ENCODE measurements at places on chromosomes 5 and 9.

DNA sequence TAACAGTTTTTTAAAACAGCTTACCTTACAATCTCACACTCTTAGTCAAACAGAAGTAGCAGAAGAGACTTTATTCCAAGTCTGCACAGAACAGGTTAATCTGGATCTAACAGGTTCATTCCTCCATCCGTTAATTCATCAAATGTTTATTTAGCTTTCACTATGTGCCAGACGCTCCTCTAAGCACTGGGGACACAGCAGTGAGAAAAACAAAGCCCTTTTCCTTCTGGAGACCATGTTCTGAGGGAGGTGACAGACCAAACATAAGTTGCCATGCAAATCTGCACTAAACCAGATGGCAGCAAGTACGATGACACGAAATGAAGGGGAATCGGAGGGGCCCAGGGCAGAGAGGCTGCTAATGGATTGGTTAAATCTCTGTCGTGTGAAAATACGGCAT, 17.1 kb upstream of the GLIPR2 start:
- no peak for DNase-seq

DNA sequence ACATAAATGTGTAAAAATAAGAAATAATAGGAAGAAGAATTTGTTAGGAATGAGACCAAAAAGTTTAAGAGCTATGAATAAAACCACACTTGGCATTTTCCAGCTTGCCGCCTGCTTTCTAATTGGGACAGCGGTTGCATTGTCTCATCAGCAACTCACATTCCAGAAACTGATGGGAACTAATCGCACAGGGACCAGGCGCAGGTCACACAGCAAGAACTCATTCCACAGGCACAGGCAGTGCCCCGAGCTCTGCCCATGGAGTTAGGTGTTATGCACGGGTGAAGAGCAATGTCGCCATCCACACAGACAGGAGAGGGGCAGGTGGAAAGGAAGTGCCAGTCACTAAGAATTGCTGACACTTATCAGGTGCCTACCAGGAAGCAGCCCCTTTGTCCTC, 279.9 kb downstream of the NSG2 start:
- no peak for DNase-seq

- no peak for DNase-seq
These were observed 3.6 kb downstream of the IQGAP2 start for GRCh38 chr5:76406673-76407072.

- DNase-seq: no peak
These were observed 55.6 kb upstream of the ASTN2 start for GRCh38 chr9:117470455-117470854.

DNA sequence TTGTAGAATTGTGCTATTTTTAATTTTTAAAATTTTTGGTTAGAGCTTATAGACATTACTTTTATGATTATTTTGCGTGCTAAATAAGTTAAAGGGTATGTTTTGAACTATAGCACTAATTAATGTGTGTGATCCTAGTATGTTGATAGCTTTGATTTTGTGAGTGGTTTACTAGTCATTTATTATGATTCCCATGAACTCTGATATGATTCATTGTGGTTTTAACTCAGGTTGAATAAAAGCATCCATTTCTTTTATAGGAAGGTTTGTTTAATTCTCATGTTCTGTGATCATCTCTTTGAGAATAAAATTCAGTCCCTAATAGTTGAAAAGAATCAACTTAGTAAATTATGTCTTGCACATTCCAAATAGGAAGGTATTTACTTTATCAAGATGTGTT, 22.5 kb downstream of the C5orf22 start:
- DNase-seq: no peak

DNA sequence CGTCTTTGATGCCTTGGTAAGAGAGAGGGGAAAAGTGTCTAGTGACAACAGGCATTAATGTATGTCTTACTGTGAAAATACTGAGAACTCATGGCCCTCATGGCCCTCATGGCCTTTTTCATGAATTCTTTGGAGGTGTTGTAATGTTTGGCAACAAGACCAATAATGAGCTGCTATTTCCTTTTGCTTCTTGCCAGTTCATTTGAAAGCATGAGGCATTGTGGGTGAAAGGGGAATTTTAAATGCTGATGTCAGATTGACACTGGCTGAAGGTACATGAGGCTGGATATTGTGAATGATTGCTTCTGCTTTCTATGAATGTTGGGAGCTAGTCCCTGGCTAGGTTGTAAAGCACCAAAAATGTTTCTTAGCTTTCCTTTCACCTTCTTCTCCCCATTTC, 79.2 kb downstream of the DOCK2 start:
- no peak for DNase-seq

DNA sequence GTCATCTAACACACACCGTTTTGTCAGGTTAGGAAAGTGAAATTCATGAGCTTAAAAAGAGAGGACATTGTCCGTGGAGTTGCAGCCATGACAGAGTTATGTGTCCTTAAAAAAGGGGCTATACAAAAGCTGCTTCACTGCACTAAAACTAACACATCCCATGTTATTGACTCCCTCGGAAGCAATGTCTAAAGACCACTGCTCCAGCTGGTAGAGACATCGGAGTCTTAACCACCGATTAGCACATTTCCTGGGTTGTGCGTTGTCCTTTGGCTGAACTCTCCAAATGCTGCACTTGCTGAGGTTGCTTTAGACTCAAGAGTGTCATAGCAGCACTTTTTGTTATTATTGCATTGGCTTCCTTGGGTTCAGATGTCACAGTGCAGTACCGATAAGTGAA, 128.3 kb upstream of the C9orf72 start:
- no peak for DNase-seq

- DNase-seq: no peak
These were observed 48.8 kb downstream of the CEMIP2 start for GRCh38 chr9:71719562-71719961.

DNA sequence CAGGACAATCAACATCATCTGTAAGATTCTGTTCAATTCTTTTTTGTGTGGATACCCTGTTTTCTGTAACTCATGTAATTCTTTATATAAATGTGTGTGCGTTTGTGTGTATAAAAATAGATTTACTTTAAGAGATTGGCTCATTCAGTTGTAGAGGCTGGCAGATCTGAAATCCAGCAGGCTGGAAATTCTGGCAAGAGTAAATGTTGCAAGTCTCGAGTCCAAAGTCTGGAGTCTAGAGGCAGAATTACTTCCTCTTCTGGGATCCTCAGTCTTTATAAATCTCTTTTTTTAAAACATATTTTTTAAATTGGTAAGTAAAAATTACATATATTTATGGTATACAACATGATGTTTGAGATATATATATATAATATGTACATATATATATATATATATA, 202.1 kb upstream of the TMEM161B start:
- no peak for DNase-seq

GRCh38 chr9:128909859-128910258, 10.9 kb upstream of the PHYHD1 start:
- no peak for DNase-seq

DNA sequence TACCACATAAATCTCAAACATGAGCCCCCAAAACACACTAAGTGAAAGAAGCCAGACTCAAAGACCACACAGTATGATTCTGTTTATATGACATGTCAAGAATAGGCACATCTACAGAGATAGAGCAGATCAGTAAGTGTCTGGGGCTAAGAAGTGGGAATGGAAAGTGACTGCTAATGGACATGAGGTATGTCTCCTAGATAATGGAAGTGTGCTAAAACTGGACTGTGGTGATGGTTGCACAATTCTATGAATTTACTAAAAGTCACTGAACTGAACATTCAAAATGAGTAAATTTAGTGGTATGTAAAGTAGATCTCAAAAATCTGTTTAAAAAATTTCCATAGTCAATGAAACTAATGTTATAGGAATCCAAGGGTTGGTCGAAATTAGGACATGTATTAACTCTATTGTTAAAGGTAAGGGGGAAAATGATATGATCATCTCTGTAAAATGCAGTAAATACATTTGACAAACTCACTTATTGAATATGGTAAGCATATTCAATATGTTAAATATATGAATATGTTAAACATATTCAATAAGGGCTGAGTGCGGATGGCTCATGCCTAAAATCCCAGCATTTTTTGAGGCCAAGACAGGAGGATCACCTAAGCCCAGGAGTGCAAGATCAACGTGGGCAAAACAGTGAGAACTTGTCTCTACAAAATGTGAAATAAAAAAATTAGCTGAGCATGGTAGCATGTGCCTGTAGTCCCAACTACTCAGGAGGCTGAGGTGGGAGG, 51.7 kb downstream of the NUP155 start:
- DNase-seq: no peak

DNA sequence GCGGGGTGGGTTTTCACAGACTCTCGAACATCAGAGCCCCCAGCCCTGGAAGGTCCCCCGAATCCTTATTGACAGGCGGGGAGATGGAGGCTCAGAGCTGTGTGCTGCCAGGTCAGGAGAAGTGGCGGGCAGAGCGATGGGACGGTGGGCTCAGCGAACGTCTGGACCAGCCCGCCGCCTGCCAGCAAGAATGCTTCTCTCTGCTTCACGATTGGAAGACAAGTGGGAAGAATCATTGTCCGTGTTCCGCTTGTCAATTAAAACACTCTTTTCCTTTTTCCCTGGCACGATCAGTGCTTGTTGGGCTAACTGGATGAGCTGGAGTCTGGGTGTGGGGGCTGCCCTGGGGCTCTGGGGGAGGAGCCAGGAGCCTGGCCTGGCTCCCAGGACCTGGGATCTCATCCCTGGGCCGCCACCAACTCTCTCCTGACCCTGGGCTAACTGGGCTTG, 1.6 kb downstream of the COL5A1 start:
- no peak for DNase-seq

DNA sequence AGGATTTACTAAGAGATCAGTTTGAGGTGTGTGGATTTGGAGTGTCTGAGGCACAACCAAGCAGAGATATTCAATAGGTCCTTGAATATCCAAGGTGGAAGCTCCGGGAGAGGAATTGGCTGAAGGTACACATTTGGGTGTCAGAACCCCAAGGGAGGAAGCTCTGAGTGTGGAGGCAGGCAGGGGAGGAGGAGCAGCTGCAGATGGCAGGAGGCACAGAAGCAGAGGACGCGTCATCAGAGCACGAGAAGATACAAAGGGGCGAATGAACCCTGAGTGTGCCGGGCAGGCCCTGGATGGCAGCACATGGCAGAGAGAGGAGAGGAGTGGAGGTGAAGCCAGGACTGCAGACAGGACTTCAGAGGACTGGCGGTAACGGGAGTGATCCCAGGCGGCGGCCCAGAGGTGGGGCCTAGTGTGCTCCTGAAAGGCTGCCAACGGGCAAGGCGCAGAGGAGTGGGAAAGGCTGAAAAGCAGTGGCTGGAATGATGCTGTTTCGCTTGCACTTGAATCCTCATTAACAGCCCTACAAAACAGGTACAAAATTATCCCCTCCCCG, 179.8 kb downstream of the FANCC start:
- no peak for DNase-seq

GRCh38 chr5:117107859-117108258, 533.2 kb upstream of the SEMA6A start:
- no peak for DNase-seq

- no peak for DNase-seq
These were observed 605.4 kb downstream of the PTPRD start for GRCh38 chr9:10007356-10007755.

DNA sequence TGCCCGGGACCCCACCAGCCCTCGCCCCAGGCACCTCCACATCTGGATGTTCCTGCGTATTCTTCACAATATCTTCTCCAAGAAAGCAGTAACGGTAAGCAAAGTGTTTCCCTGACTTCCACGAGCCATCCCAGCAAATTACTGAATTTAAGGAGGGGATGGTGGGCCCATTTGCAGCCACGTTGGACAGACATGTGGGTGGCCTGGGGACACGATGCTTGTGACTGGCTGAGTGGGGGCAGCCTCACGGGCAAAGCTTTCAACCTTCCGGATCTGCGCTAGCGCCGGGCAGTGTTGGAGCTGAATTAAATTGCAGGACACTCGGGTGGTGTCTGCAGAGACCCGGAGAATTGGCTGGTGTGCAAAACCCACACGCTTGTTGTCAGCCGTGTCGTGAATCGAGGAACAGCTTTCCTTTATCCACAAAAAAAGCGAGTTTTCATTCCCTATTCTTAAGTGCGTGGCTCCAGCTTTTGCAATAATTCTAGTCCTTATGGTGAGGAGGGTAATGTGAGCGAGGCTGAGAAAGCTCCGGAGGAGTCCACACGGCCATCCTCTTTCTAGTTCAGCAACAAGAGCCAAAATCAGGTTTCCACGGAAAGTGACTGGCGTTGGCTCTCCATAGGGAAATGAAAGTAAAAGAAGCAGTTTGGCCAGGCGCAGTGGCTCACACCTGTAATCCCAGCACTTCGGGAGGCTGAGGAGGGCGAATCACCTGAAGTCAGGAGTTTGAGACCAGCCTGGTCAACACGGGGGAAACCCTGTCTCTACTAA, 17.5 kb upstream of the CLPTM1L start:
- no peak for DNase-seq

- DNase-seq: no peak
These were observed 30.6 kb downstream of the HTR4 start for GRCh38 chr5:148623741-148624140.

GRCh38 chr9:104836235-104836634, 72.3 kb downstream of the NIPSNAP3B start:
- DNase-seq: no peak

- no peak for DNase-seq
These were observed 280.1 kb downstream of the HSPA4 start for GRCh38 chr5:133331941-133332340.

- no peak for DNase-seq
These were observed 71.0 kb upstream of the HMHB1 start for GRCh38 chr5:143740956-143741355.

- no peak for DNase-seq
These were observed 37.8 kb upstream of the PLPP1 start for GRCh38 chr5:55572600-55572999.

- DNase-seq: peak; percentile 32
These were observed 16.6 kb upstream of the HEMGN start for GRCh38 chr9:97954550-97954989.

- no peak for DNase-seq
These were observed 133.6 kb upstream of the NR3C1 start for GRCh38 chr5:143537056-143537455.

- DNase-seq: no peak
These were observed 2.1 kb downstream of the CERCAM start for GRCh38 chr9:128422783-128423150.

- no peak for DNase-seq
These were observed 1.3 kb upstream of the MTAP start for GRCh38 chr9:21800931-21801682.

DNA sequence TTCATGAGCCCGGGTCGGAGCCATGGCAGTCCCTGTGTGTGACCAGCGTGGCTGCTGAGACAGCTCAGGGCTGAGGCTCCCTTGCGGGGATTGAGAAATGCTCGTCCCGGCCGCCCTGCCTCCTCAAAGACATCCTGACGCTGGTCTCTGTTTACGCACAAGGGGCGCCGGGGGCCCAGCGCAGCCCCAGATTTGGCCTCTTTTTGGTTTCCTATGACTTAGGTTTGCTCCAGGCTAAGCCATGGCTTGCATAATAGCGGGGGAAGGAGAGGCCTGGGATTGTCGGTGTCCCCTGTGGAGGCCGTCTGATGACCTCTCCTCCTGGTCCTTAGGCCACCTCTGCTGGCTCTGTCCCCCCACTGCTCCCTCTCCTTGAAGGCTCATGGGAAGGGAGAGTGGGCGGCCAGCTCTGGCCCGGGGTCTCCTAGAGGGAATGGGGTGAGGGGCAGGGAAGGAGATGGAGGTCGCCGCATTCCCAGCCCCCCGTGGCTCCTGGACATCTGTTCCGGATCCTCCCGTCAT, 3.5 kb downstream of the LAMC3 start:
- no peak for DNase-seq

GRCh38 chr5:96193946-96194345, 232.3 kb upstream of the ELL2 start:
- DNase-seq: no peak

- DNase-seq: peak; percentile 50
These were observed 13.5 kb downstream of the MOCS2 start for GRCh38 chr5:53095931-53096525.
